ENCODE measurements at places on chromosomes 5 and 9.

DNA sequence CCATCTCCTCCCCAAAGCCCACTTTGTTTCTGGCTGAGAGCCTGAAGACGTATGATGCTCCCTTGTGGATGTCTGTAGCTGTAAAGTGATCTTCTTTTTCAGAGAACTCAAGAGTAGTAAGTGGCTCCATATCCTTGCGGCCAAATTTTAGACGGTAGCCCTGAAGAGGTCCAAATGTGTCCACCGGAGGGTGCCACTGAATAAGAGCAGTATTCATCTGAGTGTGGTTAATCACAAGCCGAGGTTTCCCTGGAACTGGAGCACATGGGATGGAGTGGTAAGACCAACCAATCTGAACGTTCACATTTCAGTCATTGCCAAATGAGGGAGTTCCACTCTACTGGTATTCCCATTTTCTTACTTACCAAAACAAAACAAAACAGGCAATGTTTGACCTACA, 686.5 kb upstream of the DMAC1 start:
- no peak for DNase-seq

DNA sequence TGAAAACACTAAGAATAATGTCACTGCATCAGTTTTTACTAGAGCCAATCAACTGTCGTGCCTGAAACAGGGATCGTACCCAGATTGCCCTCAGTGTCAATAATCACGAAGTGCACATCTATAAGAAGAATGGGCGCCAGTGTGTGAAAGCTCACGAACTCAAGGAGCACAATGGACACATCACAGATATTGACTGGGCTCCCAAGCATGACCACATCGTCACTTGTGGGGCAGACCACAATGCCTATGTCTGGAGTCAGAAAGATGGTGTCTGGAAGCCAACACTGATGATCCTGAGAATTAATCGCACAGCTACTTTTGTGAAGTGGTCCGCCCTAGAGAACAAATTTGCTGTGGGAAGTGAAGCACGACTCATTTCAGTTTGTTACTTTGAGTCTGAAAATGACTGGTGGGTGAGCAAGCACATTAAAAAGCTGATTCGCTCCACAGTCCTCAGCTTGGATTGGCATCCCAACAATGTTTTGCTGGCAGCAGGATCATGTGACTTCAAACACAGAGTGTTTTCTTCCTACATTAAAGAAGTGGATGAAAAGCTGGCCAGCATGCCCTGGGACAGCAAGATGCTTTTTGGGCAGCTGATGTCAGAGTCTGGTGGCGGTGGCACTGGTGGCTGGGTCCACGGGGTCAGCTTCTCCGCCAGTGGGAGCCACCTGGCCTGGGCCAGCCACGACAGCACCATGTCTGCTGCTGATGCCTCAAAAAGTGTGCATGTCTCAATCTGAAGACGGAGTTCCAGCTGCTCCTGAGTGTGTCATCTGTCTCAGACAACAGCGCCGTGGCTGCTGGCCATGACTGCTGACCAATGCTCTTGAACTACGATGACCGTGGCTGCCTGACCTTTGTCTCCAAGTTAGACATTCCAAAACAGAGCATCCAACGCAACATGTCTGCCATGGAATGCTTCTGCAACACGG, 32.2 kb downstream of the NSA2 start:
- no peak for DNase-seq

GRCh38 chr9:133835262-133835901, 97.2 kb upstream of the SARDH start:
- no peak for DNase-seq

DNA sequence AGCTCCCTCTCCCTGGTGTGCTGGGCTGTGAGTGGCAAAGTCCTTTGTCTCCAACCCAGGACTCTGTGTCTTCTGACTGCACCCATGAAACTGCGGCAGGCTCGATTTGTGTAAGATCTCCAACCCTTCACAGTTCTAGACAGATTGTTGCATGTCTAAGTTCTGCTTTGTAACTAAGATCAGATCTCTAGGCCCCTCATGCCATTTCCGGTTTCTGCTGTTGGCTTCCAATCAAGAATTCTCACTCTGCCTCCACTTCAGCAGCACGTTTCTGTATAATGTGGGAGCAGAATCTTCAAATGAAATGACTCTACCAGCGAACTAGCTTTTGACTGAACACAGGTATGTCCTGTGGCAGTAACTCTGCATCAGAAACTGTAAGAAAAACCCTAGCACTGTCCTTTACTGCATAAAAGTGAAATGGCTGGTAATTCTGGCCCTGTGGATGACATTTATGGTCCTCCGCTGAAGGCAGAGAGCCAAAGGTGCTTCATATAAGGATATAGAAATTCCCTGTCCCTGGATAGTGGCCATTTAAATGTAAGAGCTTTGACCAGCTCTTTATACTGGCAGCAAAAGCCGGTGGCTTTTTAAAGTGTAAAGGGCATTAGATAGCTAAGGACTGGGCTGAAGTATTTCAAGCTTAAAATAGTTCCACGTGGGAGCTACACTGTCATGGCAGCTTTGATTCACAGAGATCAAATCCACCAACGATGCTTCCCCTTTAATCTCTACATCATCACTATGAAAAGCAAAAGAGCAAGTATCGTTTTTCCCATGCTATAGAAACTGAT, 319.0 kb upstream of the CDH6 start:
- DNase-seq: no peak

DNA sequence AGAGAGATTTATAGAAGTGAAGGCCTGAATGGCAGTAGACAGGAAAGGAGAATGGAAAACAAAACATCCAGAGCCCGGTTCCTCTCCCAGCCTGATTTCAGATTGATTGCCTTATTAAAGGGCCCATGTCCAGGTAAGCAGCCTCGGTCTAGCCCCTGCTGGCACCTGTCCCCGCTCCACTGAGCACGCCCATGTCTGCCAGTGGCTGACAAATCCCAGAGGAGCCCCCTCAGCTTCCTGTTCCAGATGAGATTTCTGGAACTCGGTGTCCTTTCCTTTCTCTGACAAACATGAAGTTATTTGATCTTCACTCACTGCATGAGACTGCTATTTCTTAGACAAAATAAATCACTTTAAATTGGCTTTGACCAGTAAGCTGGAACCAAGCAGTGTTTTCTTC, 187.0 kb upstream of the ADCY2 start:
- no peak for DNase-seq

DNA sequence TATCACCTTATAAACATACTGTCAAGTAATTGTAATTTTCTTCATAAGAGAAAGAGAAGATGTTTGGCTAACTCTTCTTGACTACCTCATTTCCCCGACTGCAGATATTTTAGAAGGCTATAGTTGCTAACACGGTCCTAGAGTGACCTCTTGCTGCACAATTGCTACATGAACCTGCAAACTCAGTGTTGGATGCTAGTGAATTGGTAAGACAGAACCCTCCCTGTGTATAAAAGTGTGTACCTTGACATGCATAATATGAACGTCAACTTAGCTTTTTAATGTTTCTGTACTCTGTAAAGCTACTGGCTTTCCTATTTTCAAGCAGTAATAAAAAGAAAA, 46.7 kb upstream of the CER1 start:
- DNase-seq: no peak

GRCh38 chr5:172451771-172452197, 2.5 kb downstream of the SH3PXD2B start:
- DNase-seq: no peak
